Activated CD8-positive, alpha-beta T cell treated with anti-CD3 and anti-CD28 coated beads for 36 hours (primary cell): ENCODE measurements at places on chromosomes 5 and 9.

GRCh38 chr5:118796081-118796480 lies 192.3 kb downstream of the DTWD2 start:
- no peak for DNase-seq

DNA sequence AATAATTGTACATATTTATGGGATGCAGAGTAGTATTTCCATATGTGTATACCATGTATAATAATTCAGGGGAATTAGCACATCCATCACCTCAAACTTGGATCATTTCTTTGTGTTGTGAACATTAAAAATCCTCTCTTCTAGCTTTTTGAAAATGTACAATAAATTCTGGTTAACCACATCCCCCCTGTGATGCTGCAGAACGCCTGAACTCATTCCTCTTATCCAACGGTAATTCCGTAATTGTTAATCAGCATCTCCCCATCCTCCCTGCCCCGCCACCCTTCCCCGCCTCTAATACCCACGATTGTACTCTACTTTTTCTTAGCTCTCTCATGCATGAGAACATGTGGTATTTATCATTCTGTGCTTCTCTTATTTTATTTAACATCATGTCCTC lies 127.7 kb upstream of the ANKRD55 start:
- DNase-seq = no peak

GRCh38 chr5:60161340-60161934 lies 267.9 kb upstream of the PDE4D start:
- DNase-seq = no peak

- no peak for DNase-seq
These were observed 32.4 kb downstream of the C9 start for GRCh38 chr5:39331861-39332381.

- no peak for DNase-seq
These were observed 2257.5 kb upstream of the C9orf72 start for GRCh38 chr9:29830821-29831220.

DNA sequence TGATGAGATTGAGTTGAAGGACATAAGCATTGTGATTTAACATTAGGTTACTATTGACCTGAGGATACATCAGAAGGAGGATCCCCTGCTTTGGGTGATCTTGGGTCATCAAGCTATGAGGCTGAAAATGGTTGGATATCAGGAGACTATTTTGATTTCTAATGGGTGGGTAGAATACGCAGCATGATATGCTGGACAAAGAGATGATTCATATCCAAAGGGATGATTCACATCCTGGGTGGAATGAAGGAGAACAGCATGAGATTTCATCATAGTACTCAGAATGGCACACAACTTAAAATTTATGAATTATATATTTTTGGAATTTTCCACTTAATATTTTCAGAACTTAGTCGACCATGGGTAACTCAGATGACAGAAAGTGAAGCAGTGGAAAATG lies 1759.5 kb upstream of the C9orf72 start:
- no peak for DNase-seq

- DNase-seq = peak; percentile 53
These were observed 2.0 kb downstream of the RNF44 start for GRCh38 chr5:176535101-176535663.

DNA sequence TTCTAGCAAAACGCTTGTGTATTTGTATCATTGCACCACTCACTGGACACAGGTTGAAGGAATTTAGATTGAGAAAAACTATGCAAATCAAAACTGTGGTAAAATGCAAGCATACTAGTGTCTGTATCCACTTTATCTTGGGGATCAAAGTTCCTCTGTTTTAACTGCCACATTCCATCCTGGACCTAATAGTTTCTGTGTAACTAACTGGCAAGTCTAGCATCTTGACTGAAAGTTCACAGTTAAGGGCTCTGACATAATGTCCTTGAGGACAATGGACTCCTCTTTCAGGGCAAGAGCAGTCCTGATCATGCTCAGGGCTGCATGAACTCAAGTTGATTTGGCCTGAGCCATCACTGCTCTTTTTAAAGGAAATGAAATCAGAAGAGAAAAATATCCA lies 30.7 kb downstream of the NFIB start:
- DNase-seq = no peak

GRCh38 chr9:95953986-95954385 lies 78.5 kb downstream of the ERCC6L2 start:
- DNase-seq = peak; percentile 3

DNA sequence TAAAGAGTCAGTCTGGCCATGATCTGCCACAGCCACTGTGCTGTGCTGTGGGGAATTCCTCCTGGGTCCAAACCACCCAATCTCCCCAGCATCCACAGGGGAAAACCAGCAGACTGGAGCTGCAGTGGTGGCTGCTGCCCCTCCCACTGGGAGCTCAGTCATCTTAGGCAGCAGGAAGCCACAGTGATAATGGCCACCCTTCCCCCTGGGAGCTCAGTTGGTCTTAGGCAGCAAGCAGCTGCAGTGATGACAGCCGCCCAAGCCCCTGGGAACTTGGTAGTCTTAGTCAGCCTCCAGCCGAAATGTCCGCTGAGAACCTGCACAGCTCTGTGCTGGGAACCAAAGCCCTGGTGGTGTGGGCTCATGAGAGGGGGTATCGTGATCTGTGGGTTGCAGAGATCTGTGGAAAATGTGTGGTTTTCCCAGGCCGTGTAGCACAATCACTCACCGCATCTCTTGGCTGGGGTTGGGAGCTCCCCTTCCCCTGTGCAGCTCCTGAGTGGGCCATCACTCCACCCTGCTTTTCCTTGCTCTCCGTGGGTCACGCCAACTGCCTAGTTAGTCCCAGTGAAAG lies 38.4 kb upstream of the SMIM15 start:
- DNase-seq = peak; percentile 2

DNA sequence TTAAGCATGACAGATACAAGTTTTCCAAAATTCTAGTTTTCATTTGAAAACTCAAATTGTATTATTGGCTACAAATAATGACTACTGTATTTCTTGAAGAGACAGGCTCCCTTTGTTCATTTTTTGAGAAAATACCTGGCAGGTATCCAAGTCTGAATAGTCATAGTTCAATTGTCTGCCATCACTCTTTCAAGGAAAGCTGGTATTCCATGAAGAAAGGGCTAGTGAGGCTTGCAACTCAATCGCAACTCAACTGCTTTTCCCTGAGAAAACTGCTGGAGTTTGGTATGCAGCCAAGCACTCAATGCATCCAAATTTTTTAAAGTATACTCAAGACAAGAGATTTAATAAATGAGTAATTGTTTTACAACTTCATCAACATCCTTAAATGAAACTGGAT lies 61.4 kb upstream of the TRIO start:
- no peak for DNase-seq

DNA sequence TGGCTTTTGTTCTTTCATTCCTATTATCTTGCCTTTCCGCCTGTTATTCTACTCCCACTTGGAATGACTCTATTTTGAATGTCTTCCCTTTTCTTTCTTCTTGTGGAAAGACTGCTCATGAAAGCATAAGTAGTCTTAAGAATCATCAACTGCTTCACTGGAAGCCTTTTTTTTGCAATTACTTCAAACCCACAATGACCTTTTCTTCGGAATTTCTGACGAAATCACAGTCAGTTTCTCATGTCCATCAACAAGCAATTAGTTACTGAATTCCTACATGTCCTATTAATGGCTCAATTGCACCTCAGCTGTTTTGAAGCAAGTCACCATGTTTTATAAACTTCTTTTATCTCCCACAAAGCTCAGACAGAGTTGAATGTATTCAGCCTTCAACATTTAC lies 196.2 kb downstream of the TARS1 start:
- DNase-seq = no peak

DNA sequence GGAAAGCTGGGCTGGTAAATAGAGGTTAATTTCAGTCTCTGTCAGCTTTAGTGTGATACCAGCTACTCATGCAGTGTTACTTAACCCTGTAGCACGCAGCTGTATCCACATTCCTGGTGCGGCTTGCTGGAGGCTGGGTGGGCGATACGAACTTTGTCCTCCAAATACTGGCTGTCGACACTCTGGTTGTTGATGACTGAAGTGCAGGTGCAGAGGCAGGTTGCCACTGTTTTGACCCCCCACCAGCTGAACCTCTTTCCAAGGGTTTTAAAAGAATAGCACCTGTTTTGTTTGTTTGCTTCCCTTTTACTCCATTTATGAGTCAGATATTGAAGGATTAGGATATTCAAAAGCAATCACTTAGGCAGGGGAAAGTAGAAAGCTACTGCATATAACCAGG lies 4.4 kb upstream of the RABGAP1 start:
- DNase-seq = no peak

DNA sequence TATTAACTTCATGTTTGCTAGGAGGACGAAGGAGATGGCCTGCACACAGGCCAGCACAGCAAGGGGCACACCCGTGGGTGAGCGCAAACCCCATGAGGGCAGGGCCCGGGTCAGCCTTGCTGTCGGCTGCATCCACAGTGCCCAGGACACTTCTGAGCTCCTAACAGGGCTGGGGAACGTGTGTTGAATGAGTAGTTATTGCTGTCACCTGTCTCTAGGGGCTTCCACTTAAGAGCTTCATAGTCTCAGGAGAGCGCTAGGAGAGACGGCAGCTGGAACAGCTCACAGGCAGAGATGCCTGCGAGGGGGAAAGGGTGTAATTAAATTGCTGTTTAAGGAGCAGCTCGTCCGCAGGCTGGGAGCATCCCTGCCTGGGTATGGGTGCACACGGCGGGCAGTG lies 91.4 kb upstream of the NEURL1B start:
- no peak for DNase-seq

DNA sequence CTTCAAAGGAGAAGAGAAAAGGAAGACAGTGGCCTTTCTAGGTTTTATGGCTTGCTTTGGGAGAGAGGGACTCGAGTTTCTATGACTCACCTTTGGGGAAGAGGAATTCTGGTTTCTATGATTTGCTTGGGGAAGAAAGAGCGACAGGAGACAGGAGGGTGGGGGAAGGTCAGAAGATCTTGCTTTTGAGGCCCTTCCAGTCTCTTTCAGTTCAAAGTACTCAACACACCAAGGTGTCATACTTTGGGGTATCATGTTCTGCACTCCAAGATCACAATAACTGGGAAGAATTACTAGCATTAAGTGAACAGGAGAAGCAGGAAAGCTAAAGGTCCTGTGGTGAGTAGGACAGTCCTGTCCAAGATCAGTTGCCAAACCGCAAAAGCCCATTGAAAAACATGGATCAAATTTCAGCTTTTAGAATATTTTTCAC lies 324.5 kb downstream of the ARHGEF28 start:
- no peak for DNase-seq

DNA sequence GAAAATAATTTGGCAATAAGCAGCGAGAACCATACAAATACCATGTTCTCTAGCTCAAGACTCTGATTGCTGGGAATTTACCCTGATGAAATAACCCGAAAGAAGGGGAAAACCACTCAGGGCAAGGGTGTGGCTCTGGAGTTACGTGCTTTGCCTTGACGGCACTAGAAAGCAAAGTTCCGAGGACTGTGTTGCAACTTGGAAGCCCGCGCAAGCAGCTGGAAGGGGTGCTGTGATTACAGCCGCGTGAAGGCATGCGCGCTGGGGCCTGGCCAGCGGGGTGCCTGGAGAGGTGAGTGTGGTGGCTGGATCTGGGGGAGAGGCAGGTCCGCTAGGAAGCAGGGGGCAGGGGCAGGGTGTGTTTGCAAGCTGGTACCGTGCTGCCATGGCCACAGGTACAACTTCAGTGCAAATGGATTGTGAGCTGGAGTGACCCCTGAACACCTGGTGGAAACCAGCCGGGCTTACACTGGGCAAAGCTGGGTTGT lies 52.6 kb upstream of the CNOT6 start:
- no peak for DNase-seq

DNA sequence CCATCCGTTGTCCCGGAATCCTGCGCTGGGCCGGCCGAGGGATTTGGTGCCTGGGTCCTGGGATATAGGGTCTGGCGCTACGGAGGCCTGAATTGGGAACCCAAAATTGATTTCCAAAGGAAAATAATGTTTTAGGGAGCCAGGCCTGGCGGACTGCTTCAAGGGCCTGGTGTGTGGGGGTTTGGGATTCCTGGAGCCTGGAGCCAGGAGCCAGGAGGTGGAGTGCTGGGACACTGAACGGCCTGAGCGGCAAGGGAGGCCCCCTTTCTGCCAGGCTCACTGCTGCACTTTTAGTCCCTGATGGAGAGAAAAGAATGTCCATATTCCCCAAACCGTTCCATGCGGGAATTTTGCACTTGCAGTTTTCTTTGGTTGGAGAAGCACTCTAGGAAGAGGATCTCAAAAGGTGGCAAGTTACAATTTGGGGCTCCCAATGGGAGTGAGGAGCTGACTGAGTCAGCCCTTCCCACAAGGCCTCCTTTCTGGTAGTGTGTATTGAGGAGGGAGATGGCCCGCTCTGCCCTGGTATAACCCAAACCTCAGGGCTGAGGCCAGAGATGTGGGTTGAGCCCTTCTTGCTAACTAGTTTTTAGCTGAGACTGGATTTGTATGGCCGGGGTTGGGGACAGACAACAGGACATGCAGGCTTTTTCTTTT lies 2.2 kb downstream of the LMX1B start:
- no peak for DNase-seq

GRCh38 chr5:7395947-7396712 lies at the start of gene ADCY2:
Gene ADCY2 (plus strand): TSS chr5:7396138. CDS start chr5:7396297, 159 bp downstream.
- peak; percentile 3 for DNase-seq

GRCh38 chr5:133482028-133482427 lies 130.3 kb downstream of the FSTL4 start:
- DNase-seq = no peak

DNA sequence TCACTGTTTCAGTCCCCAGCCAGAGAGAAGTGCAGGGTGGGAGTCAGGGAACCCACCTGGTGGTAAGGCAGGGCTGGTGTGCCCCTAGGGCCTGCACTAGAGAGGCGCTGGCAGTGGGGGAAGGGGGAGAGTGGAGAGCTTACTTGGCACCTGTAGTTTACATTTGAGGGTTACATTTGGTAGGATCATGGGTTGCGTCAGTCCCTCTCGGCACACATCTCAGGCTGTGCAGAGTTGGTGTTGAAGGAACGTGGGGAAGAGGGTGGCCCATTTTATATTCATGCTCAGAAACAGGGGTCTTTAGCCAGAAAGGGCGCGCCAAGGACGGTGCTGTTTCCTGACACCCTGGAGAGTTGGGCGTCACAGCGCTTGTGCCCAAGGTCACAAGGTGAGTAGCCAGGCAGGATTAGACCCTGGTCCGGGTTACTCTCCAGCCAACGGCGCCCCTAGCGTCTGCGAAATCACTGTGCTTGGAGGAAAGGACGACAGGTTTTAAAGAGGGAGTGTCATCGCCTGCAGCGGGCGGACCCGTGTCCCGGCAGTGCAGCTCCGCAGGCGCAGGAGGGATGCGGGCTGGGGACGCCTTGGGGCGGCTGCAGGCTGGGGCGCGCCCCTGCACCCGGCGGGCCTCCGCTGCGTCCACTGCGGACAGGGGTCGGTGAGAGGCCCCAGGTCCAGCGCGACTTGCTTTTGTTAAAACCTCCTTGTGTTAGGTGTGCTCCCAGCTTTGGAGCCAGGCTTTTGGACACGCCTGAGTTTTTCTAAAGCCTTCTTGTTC lies 272.6 kb downstream of the FANCC start:
- no peak for DNase-seq

- no peak for DNase-seq
These were observed 180.4 kb downstream of the SEMA5A start for GRCh38 chr5:9365512-9365911.

- DNase-seq = no peak
These were observed 37.9 kb downstream of the GLRA1 start for GRCh38 chr5:151886546-151887275.

DNA sequence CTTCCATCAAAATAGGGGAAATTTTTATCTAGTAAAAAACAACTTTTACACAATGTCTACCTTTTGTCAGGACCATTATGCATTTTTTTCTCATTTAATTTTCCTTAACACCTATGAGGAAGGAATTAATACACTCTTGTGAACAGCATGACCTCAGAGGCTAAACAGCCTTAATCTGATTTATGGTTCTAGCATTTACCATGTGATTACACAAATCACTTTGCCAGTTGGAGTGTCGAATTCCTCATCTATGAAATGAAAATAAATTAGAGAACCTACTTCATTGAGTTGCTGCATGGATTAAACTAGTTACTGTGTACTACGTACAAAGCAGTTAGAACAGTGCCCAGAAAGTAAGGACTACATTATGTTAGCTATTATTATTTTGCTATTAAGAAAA lies 187.7 kb upstream of the MPDZ start:
- DNase-seq = no peak
